ENCODE measurements at places on chromosomes 1 and 21.
A peak's percentile ranks its signal among the peaks of the same experiment; 100 is the strongest.

GRCh38 chr1:25871704-25872494 is 3.6 kb downstream of the PAQR7 start:
- DNase-seq: no peak

GRCh38 chr1:162997499-162998285 is 71.5 kb upstream of the RGS4 start:
- DNase-seq: no peak

DNA sequence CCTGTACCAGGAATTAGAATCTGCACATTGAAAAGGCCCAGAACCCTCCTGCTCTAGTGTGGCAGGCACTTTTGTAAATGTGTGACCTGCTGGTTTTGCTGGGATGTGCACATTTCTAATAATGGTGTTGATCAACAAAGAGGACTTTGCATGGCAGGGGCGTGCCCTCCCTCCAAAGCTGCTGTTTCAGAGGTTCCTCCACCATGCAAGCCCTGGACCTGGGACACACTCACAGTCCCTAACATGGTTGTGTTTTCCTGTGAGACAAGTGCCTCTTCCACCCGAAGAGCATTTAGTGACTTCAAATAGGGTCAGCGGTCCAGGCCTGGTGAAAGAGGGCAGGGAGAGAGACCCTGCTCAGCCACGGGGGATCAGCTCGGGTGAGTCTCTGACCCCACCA is 28.1 kb downstream of the TENT5C start:
- no peak for DNase-seq

- DNase-seq: peak; percentile 37
Measured at GRCh38 chr1:50271968-50272578, 151.2 kb downstream of the DMRTA2 start.

DNA sequence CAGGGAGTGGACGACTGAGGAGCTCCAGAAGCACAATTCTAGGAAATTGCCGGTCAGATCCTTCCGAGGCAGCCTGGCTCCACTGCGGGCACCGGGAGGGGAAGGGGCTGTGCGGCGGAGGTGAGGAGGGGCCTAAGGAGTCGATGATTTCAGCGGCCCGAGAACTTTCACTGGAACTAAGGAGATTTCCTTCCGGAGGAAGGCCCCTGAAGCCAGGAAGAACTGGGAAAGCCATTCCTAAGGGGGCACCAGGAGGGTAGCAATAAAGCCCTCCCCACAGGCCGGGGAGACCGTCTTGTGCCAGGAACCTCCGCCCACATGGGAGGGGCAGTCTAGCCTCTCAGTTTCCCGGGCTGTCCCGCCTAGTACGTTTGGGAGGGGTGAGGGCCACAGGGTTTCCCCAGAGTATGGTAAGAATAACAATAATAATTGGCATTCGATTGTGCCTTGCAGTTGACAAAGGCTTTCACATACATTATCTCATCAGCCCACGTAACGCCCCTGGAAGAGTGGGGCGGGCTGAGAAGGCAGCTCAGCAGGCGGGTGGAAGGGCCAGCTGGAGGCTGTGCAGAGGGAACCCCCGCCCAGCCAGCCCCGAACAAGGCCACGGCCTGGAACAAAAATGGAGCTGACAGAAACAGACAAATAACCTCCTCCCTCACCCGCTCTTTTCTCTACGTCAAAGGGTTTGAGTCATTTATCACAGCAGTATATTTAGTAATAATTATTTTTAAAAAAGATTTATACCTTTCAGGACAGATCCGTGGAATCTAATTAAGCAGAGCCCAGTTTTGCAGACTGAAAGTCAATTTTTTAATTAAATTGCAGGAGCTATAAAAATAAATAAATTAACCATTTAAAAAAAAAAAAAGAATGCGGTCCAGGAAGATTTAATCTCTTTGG is 19.8 kb downstream of the NPR1 start:
- DNase-seq: no peak

- no peak for DNase-seq
Measured at GRCh38 chr1:94745742-94746141, 74.4 kb upstream of the SLC44A3 start.

- DNase-seq: no peak
Measured at GRCh38 chr1:200042119-200042551, 14.6 kb downstream of the NR5A2 start.

Measured in RWPE1 (cell line).